Fibroblast of mammary gland (primary cell): ENCODE measurements at places on chromosomes 11 and 22.
A peak's percentile ranks its signal among the peaks of the same experiment; 100 is the strongest.

DNA sequence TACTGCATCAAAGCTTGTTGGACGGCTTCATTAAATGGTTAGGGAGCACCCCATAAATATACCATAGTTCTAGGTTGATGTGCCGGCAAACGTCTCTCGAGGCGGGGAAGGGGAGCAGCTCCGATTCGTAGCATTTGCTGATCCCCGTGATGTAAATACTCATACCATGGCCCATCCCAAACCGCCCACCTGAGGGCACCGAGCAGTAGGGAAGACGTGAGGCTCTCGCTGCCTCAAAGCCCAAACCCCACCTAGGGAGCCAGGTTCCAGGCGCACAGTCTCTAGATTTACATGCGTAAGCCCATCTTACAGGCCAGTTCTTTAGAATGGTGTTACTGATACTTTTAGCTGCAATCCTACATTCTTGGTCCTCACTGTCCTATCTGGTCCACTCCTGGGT, 124.0 kb downstream of the FEZ1 start:
- DNase-seq = no peak

GRCh38 chr11:15073361-15074205, at the start of gene CALCB:
Gene CALCB (plus strand): TSS chr11:15073593. CDS start chr11:15074719, 1,126 bp downstream.
- peak; percentile 32 for DNase-seq

DNA sequence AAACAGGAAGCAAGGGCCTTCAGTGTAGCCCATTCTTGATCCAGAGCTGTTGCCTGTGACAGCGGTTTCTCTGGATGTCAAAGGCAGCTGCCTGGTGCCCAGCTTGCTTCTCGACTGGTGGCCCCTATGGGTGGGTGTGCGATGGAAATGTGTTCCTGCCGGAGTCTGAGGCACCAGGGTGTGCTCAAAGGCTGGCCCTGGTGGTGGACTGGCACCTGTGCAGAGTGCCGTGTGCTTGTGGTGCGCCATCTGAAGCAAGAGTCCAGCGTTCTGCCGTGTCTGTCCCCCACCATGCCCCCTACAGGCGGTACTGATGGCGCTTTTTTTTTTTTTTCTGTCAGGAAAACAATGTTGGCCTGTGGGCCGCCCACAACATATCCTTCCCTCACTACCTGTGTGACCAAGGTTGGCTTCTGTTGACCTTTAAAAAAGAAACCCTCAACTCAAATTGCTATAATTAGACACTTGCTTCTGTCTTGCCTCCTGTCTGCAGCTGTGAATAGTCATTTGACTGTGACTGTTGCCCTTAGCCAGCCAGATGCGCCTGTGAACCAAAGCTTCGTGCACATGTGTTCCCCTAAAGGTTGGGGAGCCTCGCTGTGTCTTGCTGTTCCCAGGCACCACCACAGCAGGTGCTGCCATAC, 4.7 kb upstream of the RANBP1 start:
- peak; percentile 38 for DNase-seq

DNA sequence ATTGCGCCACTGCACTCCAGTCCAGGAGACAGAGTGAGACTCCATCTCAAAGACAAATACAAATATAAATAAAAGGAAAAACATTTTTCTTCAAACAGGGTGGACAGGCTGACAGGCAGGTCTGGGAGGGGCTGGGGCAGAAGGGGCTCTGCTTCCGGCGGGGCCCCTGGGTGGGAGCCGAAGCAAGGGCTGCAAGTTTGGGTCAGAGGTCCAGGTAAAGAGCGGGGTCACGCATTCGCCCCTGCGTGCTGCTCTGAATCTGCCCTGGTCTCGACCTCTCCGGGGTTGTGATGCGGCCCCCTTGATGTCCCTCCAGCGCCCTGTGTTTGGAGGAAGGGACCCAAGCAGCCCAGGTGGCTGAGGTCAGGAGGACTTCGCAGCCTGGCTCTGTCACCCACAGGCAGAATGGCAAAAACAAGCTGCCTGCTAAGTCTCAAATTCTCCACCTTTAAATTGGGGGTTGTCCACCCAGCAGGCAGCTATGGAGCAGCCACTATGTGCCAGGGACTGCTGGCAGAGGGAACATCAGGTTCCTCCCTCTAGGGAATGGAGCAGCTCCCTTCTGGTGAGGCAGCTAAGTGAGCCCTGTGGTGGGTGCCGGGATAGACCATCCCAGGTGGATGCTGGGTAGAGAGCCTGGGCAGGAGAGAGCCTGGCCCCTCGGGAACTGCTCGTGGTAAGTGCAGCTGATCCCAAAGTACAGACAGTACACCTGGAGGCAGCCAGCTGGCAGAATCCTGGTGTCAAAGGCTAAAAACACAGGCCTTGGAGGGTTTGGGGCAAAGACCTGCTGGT, 10.3 kb upstream of the PHF21B start:
- DNase-seq = no peak

GRCh38 chr11:101916422-101916821, at the start of gene ANGPTL5:
Gene ANGPTL5 (minus strand): TSS chr11:101916522. CDS start chr11:101907909, 8,613 bp downstream.
- no peak for DNase-seq

DNA sequence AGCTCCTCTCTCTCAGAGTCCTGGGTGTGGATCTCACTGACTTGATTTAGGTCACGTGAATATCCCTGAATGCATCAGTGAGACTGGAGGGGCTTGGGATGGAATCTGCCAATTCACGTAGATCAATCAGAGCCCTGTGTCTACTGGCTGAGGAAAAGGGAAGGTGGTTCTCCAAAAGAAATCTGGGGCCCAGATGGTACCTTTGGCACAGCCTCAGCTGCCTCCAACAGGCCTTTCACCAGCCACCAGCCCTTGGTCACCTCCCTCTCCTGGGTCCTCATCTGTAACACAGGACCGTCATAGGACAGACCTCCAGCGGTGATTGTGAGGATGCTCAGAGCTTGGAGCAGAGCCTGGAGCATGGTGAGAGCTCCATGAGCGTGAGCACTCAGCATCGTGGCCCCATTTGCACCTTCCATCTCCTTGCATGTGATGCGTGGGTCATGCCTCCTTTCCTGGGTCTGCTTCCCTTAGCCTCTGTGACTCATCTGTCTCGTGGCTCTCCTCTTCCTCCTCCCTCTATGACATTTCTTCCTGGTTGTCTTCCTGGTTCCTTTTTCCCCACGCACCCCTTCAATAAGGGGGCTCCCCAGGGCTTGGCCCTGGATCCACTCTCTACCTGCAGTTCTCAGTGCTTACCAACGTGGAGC, 7.5 kb upstream of the MIEF1 start:
- peak; percentile 64 for DNase-seq

DNA sequence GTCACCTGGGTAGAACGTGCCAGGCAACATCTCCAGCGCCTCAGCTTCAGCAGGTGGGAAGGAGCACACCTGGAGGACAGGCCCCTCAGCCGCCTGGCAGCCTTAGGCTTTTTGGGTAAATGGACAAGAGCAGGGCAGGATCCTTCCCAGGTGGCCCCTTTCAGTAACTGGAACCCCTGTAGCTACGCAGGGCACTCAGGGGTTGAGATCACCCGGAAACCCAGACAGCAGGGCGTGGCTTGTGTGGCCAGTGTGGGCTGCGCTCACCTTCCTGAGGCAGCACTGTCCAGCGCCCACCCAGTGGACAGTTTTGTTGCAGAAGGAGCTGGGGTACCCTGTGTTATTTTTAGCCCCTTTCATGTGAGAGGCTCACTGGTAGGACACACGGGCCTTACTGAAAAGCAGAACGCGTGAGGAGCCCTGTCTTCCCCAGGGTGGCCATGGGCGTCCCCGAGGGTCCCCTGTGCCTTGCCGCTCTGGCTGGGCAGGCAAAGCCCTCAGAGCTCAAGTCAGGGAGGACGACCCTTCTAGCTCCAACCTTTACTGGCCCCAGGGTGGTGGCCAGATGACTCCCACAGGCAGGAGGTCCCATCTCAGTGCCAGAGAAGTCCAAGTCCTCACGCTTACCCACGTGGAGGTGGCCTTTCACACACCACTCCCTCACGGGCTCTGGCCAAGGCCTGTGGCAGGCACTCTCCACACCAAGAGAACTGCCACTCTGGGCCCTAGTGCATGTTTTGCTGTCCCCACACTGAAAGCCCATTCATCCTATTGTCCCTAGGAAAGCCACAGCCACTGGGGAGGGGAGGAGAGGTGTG, 75.8 kb downstream of the CTTN start:
- DNase-seq = no peak

GRCh38 chr11:9789910-9790309, 126.0 kb downstream of the SWAP70 start:
- DNase-seq = no peak

DNA sequence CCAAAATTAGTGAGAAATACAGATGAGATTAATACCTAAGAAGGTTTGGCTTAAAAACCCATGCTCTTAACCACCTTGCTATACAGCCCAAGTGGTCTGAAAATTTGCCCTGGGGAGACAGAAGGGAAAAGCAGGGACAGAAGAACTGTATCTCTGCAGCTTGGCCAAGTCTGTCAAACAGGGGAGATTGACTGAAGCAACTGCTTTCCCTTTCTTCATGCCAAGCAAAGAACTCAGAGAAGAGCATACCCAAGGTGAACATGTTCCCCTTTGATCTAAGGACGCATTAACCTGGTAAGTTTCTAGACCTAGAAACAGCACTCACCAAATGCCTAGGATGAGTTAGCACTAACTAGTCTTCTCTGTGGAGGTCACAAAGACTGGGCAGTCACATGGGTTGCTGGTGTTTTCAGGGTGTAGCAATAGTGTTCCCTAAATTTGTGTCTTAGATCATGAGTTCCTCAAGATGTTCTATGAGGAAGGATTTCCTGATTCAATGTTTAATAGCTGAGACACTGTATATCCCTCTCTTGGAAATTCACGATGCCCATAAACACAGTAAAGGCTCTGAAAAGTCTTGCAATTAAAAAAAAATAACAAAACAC, 75.6 kb upstream of the GRAMD1B start:
- no peak for DNase-seq

- no peak for DNase-seq
Observed at GRCh38 chr11:115848080-115848479, 343.9 kb upstream of the CADM1 start.

DNA sequence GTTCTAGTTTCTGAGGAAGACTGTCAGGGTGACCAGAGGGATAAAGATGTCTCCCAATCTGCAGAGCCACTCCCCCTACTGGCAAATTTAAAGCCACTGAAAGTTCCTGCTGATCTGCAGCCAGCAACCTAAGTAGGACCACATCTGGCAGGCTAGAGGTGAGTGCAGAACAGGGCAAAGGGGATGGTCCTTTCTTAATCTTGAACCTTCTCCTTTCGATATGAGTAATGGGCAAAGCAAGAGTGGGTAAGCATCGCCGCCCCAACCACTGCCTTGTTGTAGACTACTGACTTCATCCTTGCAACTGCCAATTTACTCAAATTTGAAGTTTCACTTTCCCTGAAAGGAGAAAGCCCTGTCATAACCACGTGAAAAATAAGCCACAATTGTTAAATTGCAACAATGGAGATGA, 30.7 kb downstream of the SCUBE2 start:
- peak; percentile 15 for DNase-seq

GRCh38 chr22:10727393-10727792, 4800.6 kb upstream of the OR11H1 start:
- no peak for DNase-seq

DNA sequence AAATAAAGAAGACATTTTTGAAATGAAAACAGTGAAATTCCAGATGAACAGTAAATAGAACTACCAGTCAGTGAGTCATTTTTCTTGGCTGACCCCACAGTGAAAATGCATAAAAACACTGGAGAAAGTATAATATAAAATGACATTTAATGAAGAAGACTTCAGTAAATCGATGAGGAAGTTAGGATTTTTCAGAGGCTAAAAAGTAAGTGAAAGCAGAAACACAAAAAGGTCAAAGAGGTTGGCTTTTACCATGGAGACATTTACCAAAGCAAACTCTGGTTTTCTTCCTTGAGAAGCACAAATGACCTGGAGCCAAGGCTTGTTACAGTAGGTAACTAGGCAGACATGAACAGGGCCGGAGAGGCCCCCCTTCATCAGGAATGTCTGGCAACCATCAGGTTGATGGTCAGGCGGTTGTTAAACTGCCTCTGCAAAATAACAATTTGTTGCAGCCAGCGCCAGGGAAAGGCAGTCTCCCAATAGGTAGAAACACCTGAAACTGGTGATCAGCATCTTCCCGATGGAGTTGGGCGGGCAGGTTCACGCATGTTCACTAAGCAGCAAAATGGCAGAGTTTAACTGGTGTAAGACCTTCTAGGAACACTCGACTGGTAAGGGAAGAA, 16.7 kb upstream of the TMEM123 start:
- DNase-seq = peak; percentile 56

GRCh38 chr22:44181033-44181911, 547 bp downstream of the PARVG start:
- DNase-seq = no peak

- DNase-seq = no peak
Observed at GRCh38 chr11:98616098-98616655, 404.6 kb upstream of the CNTN5 start.

DNA sequence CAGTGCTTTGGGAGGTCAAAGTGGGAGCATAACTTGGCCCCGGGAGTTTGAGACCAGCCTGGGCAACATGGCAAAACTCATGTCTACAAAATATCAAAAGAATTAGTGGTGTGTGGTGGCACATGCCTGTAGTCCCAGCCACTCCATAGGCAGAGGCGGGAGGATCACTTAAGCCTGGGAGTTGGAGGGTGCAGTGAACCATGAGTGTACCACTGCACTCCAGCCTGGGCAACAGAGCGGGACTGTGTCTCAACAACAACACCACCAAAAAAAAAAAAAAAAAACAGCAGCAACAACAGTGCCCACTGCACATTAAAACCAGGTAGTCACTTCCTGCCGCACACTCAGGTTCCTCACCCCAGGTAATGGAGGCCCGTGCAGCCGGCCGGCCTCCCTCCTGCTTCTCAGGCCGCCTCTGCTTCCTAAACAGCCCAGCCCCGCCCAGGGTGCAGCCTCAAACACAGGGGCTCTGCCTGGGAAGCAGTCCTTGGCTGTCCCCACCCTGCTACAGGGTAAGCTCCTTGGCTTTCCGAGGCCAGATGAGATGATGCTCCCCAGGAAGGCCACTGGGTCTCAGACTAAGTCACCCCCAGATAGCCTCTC, 318.3 kb downstream of the SHANK2 start:
- DNase-seq = no peak

GRCh38 chr11:33615751-33616150, 84.9 kb downstream of the C11orf91 start:
- no peak for DNase-seq

DNA sequence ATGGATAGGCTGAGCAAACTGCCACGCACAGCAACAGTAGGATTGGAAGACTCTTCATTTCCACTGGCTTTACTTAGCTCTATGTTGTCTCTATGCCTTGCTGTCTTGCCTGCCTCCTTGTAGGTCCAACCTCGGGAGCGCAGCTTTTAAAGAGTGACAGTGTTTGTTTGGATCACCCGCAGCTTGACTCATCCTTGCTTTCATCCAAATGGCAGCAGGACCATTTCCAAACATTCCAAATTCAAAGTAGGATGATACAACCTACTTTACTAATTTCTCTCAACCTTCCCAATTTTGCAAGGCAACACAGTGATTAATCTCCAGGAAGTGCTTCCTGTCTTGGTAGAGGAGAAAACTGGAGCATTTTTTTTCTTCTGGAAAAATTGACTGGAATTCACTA, at the start of gene MMP3:
Gene MMP3, minus strand, starts transcription at position 121 of the 400 bp plus-strand sequence. Its CDS starts 63 bp downstream, at position 58.
- DNase-seq = peak; percentile 70

GRCh38 chr22:18148293-18148965, 1.5 kb upstream of the USP18 start:
- DNase-seq = no peak
